ENCODE measurements at places on chromosomes 2 and 18. TPM values are rescaled to one million over a fixed set of nuclear protein-coding genes. Genes with fewer than 3 reads are reported as not detected.

DNA sequence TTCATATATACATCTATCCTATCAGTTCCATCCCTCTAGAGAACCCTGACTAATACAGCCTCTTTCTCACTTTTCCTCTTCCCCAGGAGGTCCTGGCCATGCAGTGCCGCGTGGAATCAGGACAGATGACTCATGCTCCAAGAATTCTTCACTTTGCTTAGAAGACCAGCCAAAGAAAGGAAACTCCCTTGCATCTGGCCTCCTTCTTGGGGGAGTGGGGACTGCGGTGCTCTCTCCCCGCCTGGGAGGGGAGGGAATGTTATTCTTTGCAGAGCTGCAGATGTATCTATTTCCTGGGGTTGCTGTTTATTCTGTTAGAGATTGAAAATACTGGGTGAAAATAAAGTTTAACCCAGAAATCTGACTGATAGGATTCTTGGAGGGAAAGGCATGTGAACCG, 111.5 kb upstream of the SH3BP4 start:
- no peaks in the 10 kb centered on the region for H3K4me1 ChIP-seq
- DNase-seq: no peak
- H3K36me3 ChIP-seq: no peaks in the 10 kb centered on the region
- H3K4me3 ChIP-seq: no peak overlapping the region

DNA sequence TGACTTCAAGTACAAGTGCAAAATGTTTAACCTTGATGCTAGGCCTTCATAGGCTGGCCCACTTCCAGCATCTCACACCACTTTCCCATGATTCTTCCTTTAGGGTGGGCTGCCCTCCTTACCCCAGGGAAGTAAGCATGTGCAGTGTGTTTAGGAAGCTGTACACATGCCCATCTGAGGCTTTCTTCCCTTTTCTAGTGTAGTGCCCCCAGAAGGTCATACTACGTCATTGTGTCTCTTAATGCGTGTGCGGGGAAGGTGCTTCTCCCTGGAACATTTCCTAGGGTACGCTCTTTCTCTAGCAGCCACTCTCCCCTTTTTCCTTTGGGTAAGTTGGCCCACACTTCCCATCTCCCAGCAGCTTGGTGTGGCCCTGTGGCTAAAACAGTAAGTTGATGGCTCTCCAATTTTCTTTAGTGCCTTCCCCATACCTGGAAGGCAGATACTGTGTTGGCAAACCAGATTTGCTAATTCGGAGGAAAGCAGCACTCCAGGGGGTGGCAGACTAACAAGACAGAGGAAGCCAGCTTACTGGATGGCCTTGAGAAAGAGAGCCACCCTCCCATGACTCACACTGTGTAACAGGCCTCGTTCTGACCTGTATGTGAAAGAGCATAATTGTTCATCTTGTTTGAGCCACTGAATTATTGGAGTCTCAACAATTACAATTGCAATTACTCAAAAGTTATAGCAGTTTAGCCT, 1.1 kb upstream of the SULT6B1 start:
- DNase-seq: no peak
- H3K4me3 ChIP-seq: no peak overlapping the region
- no peaks in the 10 kb centered on the region for H3K27me3 ChIP-seq
- H3K4me1 ChIP-seq: no peaks in the 10 kb centered on the region
- no peak overlapping the region for H3K27ac ChIP-seq

DNA sequence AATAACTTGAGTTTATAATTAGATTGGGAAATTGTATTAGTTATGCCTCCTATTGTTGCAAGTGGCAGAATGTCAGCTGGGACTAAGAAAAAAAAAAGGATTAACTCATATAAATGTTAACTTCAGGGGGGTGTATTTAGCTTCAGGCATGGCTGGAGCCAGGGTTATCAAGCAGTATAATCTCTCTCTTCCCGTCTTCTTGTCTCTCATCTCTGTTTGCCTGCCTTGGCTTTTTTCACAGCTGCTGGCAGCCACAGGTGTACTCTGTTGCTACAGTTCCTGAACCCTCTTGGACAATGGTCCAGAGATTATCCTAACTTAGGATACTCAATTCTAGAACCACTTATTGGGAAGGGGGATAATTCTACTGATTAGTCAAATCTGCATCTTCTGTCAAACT, 370.7 kb upstream of the MEX3C start:
- H3K27ac ChIP-seq: no peak overlapping the region
- no peaks in the 10 kb centered on the region for H3K4me1 ChIP-seq
- H3K4me3 ChIP-seq: no peak overlapping the region
- H3K27me3 ChIP-seq: no peaks in the 10 kb centered on the region
- no peaks in the 10 kb centered on the region for H3K36me3 ChIP-seq
- no peak for DNase-seq

- no peaks in the 10 kb centered on the region for H3K4me1 ChIP-seq
- H3K36me3 ChIP-seq: no peaks in the 10 kb centered on the region
- no peak overlapping the region for H3K4me3 ChIP-seq
- no peak overlapping the region for H3K27ac ChIP-seq
- DNase-seq: no peak
These were observed 35.0 kb downstream of the CYP27C1 start for GRCh38 chr2:127185093-127185492.

DNA sequence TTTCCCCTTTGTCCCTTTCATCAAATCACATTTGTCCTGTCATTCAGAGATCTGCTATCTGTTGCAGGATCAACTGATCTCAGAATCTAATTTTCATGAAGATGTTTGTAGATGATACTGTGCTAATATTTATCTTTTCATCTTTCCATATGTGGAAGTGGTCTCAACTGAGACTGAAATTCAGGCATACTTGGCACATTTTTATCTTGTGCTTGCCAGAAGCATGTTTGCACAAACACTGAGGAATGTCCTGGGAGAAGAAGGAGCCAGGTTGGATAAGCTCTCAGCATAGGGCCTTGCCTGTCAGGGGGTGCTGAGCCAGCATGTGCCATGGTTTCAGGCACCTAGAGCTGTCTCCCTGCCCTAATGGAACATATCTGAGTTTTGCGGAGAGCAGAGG, 24.5 kb upstream of the MMADHC start:
- no peak overlapping the region for H3K27ac ChIP-seq
- H3K36me3 ChIP-seq: no peaks in the 10 kb centered on the region
- no peaks in the 10 kb centered on the region for H3K27me3 ChIP-seq
- no peak overlapping the region for H3K4me3 ChIP-seq
- DNase-seq: no peak
- no peaks in the 10 kb centered on the region for H3K4me1 ChIP-seq

DNA sequence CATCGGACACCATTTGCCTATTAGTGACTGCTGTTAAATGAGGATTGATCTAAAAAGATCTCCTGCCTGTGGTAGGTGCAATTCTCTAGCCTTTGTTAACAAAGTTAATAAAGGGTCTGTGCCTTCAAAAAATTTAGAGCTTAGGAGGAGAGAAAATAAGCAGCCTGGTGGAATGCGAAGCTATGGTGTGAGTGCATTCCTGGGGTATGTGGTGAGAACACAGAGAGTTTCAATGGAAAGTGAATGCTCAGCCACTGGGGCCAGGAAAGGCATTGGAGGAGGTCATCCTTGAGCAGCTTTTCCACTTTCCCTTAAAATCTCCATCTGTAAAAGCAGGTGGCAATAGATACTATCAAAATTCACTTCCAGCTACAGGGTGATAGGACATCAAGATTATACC, 331.2 kb upstream of the LRATD1 start:
- H3K4me3 ChIP-seq: no peak overlapping the region
- peaks cover 10% of the 10 kb centered on the region for H3K4me1 ChIP-seq
- DNase-seq: no peak
- H3K27ac ChIP-seq: no peak overlapping the region
- H3K36me3 ChIP-seq: no peaks in the 10 kb centered on the region

- no peaks in the 10 kb centered on the region for H3K36me3 ChIP-seq
- no peaks in the 10 kb centered on the region for H3K27me3 ChIP-seq
- no peak overlapping the region for H3K27ac ChIP-seq
- H3K4me3 ChIP-seq: no peak overlapping the region
- DNase-seq: no peak
- H3K4me1 ChIP-seq: no peaks in the 10 kb centered on the region
These were observed 102.6 kb upstream of the LPIN2 start for GRCh38 chr18:3115447-3116030.

DNA sequence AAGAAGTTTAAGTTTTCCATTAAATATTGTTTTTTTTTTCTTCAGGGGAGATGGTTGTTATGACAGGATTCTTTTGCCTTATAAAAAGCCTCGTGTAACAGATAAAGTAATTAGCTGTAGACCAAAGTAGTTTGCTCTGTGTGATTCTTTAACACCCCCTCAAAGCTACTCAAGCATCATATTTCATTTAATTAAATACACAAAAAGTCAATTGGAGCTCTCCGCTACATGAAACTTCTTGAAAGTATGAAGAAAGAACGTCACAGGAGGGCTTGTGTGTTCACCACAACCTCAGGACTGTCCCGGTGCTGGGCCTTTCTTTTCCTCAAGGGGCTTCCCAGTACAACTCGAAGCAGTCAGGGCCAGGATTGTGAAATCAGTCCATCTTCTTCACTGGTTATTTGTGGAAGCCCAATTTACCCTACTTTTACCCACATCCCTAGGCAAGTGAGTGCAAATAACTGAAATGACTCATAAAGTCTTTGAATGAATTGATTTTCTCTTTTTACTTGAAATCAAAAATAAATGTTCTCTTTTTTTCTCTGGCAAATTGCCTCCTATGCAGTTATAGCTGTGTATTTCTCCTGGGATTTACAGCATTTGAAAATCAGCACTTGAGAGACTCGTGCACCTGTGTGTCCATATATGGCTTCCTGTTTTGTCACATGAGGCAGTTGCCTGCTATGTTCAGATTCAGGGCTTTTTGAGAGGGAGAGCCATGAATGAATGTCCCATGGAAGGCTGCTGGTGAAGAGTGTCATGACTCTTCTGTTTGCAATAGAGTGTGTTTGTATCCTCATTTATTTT, 48.6 kb downstream of the LINC00305 start:
- no peaks in the 10 kb centered on the region for H3K27me3 ChIP-seq
- H3K4me1 ChIP-seq: no peaks in the 10 kb centered on the region
- no peak overlapping the region for H3K4me3 ChIP-seq
- DNase-seq: peak; percentile 33
- H3K27ac ChIP-seq: no peak overlapping the region

GRCh38 chr2:160139991-160140390, 60.1 kb downstream of the ITGB6 start:
- H3K4me3 ChIP-seq: no peak overlapping the region
- DNase-seq: no peak
- H3K27me3 ChIP-seq: peaks cover 3% of the 10 kb centered on the region
- no peak overlapping the region for H3K27ac ChIP-seq

DNA sequence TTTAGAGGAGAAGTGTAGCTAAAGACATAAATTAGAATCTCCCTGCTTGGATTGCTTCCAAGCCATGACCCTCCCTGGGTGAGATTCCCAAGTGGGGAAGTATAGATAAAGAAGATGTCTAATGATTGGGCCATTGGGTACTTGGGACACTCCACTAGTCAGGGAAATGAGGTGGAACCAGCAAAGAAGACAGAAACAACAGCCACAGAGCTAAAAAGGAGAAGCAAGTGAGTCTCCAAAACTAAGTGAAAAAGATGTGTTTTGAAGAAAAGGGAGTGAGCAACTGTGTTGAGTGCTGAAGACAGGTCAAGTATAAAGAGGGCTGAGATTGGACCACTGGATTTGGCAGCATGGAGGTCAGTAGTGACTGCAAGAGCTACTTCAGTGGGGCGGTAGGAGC, 276.7 kb upstream of the STON1 start:
- no peak for DNase-seq
- peaks cover 16% of the 10 kb centered on the region for H3K4me1 ChIP-seq
- H3K4me3 ChIP-seq: no peak overlapping the region

GRCh38 chr2:145960479-145961163, 1440.7 kb upstream of the ZEB2 start:
- no peaks in the 10 kb centered on the region for H3K4me1 ChIP-seq

DNA sequence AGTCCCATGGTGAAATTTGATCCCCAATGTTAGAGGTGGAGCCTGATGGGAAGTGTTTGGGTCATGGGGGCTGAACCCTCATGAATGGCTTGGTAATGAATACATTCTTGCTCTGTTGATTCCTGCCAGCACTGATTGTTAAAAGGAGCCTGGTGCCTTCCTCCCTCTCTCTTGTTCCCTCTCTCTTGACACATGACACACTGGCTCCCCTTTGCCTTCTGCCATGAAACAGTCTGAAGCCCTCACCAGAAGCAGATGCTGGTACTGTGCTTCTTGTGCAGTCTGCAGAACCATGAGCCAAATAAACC, 30.6 kb upstream of the EPC2 start:
- DNase-seq: no peak
- no peak overlapping the region for H3K27ac ChIP-seq
- no peaks in the 10 kb centered on the region for H3K27me3 ChIP-seq
- H3K4me1 ChIP-seq: peaks cover 18% of the 10 kb centered on the region
- H3K4me3 ChIP-seq: peak overlapping the region; percentile 12
- H3K36me3 ChIP-seq: no peaks in the 10 kb centered on the region

GRCh38 chr2:192885569-192886160, 690.9 kb upstream of the TMEFF2 start:
- DNase-seq: no peak
- no peak overlapping the region for H3K4me3 ChIP-seq
- H3K4me1 ChIP-seq: no peaks in the 10 kb centered on the region
- no peaks in the 10 kb centered on the region for H3K27me3 ChIP-seq
- no peaks in the 10 kb centered on the region for H3K36me3 ChIP-seq

- no peaks in the 10 kb centered on the region for H3K4me1 ChIP-seq
- no peak overlapping the region for H3K4me3 ChIP-seq
- no peak overlapping the region for H3K27ac ChIP-seq
- H3K27me3 ChIP-seq: no peaks in the 10 kb centered on the region
- no peaks in the 10 kb centered on the region for H3K36me3 ChIP-seq
- no peak for DNase-seq
These were observed 92.3 kb downstream of the BIN1 start for GRCh38 chr2:127014630-127015029.

DNA sequence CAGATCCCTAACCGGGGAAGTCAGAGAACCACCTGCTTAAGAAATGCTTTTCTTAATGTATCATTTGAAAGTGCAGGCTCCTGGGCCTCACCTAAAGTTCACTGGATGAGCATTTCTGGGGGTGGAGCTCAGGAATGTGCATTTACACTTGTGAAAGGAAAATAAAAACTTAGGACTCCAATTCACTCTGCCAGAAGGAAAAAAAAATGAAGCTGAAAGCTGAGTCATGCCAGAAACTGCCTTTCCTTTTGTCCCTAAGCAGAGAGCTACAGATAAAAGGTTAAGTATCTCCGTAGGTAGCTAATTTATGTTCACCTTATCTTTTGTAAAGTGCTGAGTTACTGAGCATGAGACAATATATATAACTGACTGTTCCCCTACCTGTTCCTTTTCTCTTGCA, 229.5 kb upstream of the MEX3C start:
- H3K27me3 ChIP-seq: no peaks in the 10 kb centered on the region
- no peak overlapping the region for H3K4me3 ChIP-seq
- no peak for DNase-seq
- no peaks in the 10 kb centered on the region for H3K36me3 ChIP-seq
- no peak overlapping the region for H3K27ac ChIP-seq

GRCh38 chr2:38739524-38739923, 11.6 kb downstream of the SRSF7 start:
- H3K27me3 ChIP-seq: no peaks in the 10 kb centered on the region
- no peaks in the 10 kb centered on the region for H3K4me1 ChIP-seq
- no peak for DNase-seq
- H3K27ac ChIP-seq: no peak overlapping the region

The FAM110C gene
- not detected for total RNA-seq

The ANKRD39 gene
- total RNA-seq: 24.9 TPM

The CELF4 gene
- not detected for total RNA-seq

The DUSP2 gene
- total RNA-seq: 181 TPM

The NGEF gene
- not detected for total RNA-seq

The IHH gene
- not detected for total RNA-seq

The BZW1 gene
- 273 TPM for total RNA-seq

The PDCD1 gene
- 3.6 TPM for total RNA-seq

The CYP27A1 gene
- total RNA-seq: 0.61 TPM

The DTNB gene
- 9.7 TPM for total RNA-seq
